ENCODE measurements at places on chromosomes 1 and 21. TPM values are rescaled to one million over a fixed set of nuclear protein-coding genes. Genes with fewer than 3 reads are reported as not detected.

CD5L gene
- total RNA-seq: not detected

TTC22 gene
- total RNA-seq: not detected

NID1 gene
- 261 TPM for total RNA-seq

HFM1 gene
- total RNA-seq: 0.32 TPM

ALPL gene
- total RNA-seq: 0.32 TPM

ALG14 gene
- total RNA-seq: 2.3 TPM

TSPEAR gene
- total RNA-seq: 0.19 TPM

ZNF683 gene
- total RNA-seq: not detected

OR10Z1 gene
- total RNA-seq: not detected

TSACC gene
- 0.32 TPM for total RNA-seq

S100A7A gene
- total RNA-seq: not detected

KCNE1 gene
- under 0.01 TPM for total RNA-seq

SRSF11 gene
- total RNA-seq: 171 TPM

All from bladder microvascular endothelial cell (primary cell).